ENCODE measurements at places on chromosomes 5 and 9.

DNA sequence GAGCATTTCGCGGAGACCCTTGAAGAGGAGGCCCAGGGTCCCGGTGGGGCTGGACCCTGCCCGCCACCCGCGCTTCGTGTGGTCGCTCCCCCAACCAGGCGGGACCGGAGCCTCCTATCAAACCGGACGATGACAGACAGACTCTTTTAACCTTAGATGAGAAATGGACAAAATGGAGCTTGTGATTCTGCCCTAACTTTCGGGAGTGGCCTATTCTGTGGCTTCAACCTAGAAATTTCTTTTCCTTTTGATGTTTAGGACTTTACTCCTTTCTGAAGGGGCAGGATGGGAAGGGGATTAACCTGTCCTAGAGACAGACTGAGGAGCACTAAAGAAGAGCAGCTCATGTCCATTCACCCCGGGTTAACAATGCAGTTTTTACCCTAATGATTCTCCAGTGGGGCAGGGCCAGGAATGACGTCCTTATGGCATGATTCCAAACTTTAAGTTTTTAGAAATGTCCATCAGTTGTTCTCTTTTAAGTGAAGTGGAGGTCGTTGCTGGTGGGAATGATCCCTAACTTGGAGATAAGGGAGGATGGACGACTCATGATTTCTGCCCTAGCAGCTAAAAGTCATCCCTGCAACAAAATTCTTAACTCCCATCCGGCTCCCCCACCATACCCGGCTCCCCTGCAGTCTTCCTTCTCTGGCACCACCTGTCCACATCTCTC is 1.0 kb downstream of the NIPSNAP3A start:
- DNase-seq = no peak

GRCh38 chr5:138655530-138656190 is 80.5 kb upstream of the HSPA9 start:
- DNase-seq = no peak

DNA sequence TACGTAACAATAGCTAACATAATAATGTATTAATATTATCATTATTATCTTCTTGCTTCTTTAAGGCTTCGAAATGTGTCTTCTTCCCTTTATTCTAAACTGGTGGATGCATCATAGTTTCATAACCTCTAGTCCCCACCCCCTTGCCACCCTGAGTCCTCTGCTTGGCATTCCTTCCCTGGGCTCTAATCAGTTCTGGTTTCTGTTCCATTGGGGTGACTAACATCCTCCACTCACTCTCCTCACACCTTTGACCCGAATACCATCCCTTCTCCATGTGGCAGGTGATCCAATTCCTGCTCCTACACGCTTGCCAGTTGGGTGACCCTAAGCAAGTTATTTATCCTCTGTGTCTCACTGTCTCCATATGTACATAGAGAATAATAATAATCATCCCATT is 286.1 kb downstream of the TRPM3 start:
- no peak for DNase-seq

DNA sequence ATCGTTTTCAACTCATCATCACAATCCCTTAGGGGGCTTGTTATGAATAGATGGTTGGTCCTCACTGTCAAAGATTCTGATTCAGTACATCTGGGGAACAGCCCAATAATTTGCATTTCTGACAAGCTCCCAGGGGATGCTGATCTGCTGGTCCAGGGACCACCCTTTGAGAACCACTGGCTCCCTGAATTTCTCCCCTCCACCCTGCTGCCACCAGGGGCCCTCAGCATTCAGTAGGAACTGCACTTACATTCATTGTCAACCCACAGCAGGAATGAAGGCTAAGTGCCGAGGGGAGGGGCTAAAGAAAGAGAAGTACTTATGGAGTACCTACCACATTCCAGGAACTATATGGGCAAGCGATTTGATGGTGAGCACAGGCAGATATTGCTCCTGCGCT is 85.9 kb downstream of the BOD1 start:
- no peak for DNase-seq

- no peak for DNase-seq
Measured at GRCh38 chr9:126000256-126000655, 253.1 kb downstream of the PBX3 start.

GRCh38 chr9:129875687-129876395 is 40.6 kb downstream of the USP20 start:
- DNase-seq = no peak

GRCh38 chr5:133319905-133320520 is 268.2 kb downstream of the HSPA4 start:
- DNase-seq = no peak
